ENCODE measurements at places on chromosomes 12 and 14.

GRCh38 chr12:64746663-64747062 lies 12.5 kb downstream of the GNS start:
- DNase-seq: no peak

DNA sequence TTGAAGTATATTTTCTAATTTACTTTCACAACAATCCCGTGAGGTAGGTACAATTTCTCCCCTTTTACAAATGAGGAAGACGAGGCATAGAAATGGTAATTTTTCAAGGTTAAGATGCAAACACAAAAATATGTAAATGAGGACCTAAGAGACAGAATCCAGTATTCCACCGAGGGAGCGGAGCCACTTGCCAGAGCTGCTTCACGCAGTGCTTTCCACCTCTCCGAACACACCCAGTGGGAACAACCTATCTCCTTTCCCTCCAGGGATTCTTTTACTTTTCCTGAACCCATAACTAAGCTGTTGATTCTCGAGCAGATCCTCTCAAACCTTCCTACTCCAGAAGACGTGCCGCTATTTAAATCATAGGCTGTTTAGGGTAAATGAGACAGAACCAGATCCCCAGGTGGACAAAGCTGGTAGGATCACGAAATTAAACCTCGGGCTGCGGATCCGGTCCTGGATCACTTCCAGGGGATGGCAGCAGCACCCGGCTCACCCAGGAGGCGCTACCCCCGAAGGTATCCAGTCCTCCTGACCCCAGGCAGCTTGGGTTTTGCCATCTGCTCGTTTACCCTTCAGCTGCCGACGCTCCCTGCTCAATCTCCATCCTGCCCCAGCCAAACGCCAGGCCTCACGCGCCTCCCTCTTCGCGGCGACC lies 1.5 kb downstream of the DDHD1 start:
- peak; percentile 4 for DNase-seq

GRCh38 chr12:71186571-71187288 lies 28.9 kb upstream of the TSPAN8 start:
- no peak for DNase-seq

- no peak for DNase-seq
These were observed 23.0 kb downstream of the BTBD6 start for GRCh38 chr14:105271224-105271890.

DNA sequence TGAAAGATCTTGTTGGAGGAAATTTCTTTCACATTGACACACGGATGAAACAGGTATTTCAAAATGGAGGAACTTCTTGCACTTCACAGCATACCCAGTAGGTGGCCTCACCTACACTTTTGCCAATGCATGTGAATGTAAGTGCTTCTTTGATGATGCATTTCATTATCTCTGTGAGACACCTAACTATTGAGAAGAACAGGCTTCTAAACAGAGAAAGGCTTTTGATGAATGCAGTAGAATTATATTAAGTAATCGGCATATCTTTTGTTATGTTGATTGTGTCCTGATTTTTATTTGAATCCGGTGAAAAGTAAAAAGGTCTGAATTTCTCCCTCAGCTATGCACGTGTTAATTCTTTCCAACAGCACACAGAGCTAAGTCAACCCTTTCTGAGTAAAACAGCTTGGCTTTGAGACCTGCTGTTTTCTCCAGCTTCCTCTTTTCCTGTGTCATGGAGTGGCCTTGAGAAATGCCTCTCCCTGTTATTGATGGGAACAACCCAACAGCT lies 399.0 kb downstream of the NAV3 start:
- no peak for DNase-seq

- no peak for DNase-seq
These were observed 11.1 kb upstream of the GPR132 start for GRCh38 chr14:105076296-105076804.

DNA sequence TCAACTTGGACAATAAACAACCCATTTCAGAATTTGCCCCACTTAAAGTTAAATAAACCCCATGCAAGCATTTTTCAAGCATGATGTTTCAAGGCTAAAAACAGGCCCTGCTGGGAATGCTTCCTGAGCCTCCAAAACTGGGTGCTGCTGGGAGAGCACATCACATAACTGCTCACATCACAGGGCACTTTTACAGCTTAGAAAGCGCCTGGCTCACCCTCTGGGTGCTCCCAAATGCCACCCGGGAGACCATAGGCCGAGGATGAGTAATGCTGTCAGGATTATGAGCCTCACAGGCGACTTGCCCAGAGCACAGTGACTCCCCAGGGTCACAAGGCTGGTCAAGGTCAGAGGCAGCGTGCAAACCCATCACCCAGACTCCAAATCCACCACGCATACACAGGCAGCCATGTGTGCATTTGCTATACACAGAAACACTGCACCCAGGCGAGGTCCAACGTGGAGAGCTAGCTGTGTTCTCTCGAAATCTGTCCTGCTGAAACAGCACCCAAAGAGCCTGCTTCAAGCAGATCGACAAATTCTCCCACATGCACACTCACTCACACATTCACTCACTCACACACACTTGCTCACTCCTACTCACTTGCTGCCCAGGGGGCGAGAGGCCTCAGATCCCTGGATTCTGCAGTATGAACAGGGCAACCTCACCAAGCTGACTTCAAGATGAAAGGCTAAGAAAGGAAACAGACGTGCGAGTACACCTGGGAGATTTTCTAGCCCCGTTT lies 58.7 kb downstream of the ITPK1 start:
- no peak for DNase-seq

GRCh38 chr12:5134861-5135525 lies 91.3 kb downstream of the KCNA5 start:
- no peak for DNase-seq

DNA sequence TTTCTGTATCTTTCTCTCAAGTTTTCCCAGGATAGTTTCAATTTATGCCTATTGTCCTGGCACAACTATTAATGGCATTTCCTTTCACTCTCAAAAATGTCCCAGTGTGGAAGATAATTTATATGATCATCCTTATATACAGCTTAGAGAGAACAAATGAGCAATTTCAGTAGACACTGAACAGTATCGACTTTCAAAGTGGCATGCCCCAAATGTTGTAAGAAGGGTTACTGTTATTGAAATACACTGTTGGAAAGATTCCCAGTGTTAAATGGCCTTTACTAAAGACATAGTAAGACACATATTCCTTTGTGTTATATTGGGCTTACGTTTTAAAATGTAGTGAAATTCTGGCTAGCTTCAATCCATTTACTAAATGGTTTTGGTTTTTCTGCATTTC lies 202.3 kb upstream of the CDKN3 start:
- DNase-seq: no peak

DNA sequence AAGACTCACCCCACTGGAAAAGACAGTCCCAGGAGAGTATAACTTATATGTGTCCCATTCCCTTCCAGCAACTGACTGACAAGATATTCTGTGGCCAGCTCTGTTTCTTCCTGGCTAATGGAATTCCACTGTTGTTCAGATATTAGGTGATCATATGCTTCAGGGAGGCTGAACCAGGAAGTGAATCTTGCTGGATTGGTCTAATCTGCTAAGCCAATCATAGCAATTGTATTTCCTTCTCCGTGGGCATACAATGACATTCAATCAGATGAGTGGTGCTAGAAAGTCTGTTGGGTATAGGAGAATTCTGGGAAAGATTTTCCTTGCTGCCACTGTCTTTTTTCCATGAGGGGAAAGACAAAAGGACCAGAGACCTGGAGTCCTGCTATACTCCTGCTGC lies 12.1 kb downstream of the PYGL start:
- DNase-seq: no peak

DNA sequence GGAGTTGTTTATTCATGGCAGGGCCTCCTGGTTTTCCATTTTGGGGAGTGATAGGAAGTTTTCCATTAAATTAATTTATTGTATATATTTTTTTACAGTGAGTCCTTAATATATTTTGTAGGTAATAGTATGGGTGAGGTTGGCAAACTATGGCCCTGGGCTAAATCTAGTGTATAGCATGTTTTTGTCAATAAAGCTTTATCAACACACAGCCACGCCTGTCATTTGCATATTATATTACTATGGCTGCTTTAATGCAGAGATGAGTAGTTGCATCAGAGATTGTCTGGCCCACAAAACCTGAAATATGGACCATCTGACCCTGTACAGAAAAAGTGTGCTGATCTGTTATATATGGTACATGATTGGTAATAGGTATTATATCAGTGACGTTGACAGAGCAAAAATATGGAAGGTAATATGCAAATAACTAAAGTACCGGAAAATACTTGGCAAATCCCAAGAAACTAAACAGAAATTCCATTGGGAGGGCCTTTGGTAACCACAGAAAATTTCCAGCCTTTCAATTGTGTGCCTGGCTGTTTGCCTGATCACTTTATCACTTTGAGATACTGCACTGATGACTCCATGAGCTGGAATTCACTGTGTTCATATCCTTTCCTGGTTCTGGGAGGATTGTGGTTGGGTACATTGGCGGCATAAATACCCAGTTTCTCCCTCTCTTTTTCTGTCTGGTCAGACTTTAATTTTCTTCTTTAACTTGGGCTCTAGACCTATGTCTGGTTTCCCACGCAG lies 61.7 kb upstream of the RFLNA start:
- DNase-seq: no peak

- no peak for DNase-seq
These were observed 26.4 kb downstream of the ITPR2 start for GRCh38 chr12:26806556-26806955.

DNA sequence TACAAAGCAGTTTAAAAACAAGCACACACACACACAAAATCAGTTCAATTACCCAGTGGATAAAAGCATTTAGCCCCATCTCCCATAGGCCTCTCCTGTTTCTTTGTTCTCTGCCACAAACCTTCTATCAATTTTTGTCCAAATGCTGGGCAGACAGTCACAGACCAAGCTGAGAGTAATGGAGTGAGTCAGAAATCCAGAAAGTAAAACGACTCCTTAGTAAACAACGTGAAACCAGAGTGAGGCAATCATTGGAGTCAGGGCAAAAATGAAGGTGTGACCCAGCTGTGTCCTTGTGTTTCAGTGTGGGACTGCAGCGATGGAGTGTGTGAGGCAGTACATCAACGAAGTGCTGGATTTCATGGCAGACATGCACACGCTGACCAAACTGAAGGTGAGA lies 102.0 kb downstream of the PRIMA1 start:
- no peak for DNase-seq

DNA sequence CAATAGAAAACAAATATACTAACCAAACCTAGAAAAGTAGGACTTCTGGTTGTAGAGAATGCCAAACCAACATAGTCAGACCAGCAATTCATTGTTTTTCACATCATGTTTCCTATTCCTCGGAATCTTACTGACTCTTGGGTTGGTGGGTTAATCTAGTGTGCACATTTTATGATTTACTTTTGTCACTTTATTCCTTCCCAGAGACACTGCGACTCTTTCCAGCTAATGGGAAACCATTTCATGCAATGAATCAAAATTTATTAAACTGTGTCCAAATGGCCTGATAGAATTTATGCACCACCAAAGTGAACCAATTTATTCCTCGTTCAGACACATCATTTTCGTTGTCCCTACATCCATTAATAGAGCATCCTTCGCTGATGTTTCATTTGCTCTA lies 464.9 kb downstream of the RPS29 start:
- DNase-seq: no peak

DNA sequence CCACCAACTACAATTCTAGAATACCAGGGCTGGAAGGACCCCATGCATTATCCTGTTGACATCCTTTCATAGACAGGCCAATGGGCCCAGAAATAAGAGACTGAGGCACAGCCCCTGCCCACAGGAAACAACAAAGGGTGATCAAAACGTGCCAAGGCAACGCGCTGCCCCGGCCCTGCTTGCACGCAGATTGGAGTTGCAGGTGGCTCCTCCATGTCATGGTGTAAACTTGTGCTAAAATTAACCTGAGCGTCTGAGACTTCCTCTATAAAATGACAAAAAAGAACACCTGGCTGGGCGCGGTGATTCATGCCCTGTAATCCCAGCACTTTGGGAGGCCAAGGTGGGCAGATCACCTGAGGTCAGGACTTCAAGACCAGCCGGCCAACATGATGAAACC lies 30.1 kb downstream of the SPRING1 start:
- no peak for DNase-seq

DNA sequence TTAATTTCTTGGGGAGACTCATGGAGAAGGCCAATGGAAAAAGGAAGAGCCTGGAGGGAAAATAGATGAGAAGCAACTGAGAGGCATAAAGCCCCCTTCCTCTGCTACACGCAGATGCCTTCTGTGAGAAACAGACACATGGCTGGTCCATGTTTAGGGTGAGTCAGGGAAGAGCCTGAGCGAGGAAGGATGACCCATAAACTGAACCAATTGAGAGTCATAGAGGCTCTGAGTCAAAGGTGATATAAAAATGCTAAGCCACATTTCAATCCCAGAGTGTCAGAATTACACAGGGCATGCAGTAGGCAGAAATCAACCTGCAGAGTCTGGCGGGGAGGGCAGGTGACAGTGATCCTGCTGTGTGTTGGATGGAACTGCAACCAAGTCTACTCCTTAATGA lies 30.1 kb upstream of the NEDD1 start:
- DNase-seq: no peak

- DNase-seq: no peak
These were observed 81.0 kb upstream of the MED13L start for GRCh38 chr12:116358536-116358892.

GRCh38 chr12:3083921-3084347 lies 6.8 kb downstream of the TSPAN9 start:
- no peak for DNase-seq

- DNase-seq: no peak
These were observed 8.4 kb upstream of the GLIPR1 start for GRCh38 chr12:75471902-75472890.

GRCh38 chr14:95221531-95221930 lies 64.2 kb upstream of the DICER1 start:
- no peak for DNase-seq

GRCh38 chr14:68282479-68283377 lies 463.1 kb downstream of the RAD51B start:
- peak; percentile 3 for DNase-seq

DNA sequence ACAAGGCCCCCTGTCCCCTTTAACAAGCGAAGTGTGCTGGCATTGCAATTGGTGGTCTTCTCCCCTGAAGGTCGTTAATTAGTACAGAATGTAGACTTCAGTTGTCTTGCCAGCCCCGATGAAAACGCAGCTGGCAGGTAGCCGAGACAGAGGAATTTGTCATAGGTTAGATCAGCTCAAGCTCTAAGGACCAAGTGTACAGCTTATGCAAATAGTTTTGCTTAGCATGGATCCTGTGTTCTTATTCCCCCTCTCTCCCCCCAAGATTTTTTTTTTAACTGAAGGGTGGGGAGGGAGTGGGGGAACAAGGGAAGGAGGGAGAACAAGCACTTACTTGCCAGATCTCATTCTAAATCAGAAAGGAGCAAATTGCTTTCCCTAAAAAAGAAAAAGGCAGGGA lies 58.6 kb upstream of the PARP11 start:
- no peak for DNase-seq

DNA sequence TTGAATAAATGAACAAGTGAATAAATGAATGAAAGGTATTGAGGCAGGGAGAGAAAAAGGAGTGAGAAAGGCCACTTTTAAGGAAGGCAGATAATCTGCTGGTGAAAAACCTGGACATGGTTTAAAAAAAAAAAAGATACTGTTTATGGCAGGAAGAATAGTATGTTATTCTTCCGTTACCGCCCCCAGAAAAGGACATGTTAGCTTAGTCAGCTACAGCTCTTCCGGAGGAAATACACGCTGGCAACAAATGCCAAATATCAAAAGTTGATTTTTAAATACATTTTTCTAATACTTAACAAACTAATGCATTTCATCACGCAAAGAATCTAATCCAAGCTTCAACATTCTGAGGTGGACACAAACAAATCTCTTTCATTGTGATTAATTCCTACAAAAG lies 43.2 kb downstream of the SLC5A8 start:
- DNase-seq: no peak

- DNase-seq: no peak
These were observed 79.7 kb downstream of the PTPRR start for GRCh38 chr12:70840656-70841350.

GRCh38 chr14:76937181-76938091 lies 91.1 kb downstream of the IRF2BPL start:
- DNase-seq: no peak

Data from stimulated activated CD8-positive, alpha-beta memory T cell treated with anti-CD3 and anti-CD28 coated beads, Interleukin-2, amount 100 ng/mL, for 1 hour (primary cell).